ENCODE measurements at places on chromosomes 16 and 17.
A peak's percentile ranks its signal among the peaks of the same experiment; 100 is the strongest.

GRCh38 chr17:43169561-43170139 is 1.4 kb upstream of the NBR1 start:
- peak; percentile 50 for DNase-seq

DNA sequence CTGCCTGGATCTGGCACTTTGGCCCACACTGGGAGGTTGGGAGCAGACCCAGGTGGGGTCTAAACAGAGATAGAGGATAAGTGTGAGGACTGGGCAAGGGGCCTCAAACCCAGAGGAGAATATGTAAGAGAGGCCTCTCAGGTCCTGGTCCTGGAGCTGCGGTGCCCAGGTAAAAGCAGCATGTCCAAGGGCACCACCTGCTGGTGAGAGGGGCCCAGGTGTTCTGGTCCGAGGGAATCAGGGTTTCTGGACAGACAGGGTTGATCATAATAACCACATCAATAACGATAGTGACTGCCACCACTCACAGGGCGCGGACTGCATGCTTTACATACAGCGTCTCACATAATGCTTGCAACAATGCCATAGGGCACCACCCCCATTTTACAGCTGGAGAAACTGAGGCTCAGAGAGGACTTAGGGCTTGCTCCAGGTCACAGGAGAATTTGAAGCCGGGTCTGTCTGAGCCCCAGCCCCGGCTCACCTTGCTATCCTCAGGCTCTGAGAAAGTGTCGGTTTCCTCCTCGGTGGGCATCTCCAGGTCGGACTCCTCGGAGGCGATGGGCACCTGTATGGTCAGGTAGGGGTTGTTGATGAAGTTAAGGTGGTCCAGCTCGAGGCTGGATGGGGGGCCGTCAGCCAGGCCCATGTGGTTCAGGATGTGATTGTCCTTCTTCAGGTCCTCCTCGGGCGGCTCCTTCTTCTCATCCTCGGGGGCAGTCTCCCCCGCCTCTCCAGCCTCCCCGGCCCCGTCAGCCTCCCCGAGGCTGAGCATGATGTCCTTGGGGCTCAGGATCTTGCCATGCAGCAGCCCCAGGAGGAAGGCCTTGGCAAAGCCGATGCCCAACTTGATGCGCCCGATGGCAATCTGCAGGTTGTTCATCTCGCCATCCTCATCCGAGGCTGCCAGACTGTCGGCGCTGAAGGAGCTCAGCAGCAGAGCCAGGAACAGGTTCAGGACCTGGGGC is 19.1 kb upstream of the CD79B start:
- DNase-seq, result peak; percentile 63

GRCh38 chr16:74888888-74889287 is 96.0 kb downstream of the WDR59 start:
- no peak for DNase-seq

DNA sequence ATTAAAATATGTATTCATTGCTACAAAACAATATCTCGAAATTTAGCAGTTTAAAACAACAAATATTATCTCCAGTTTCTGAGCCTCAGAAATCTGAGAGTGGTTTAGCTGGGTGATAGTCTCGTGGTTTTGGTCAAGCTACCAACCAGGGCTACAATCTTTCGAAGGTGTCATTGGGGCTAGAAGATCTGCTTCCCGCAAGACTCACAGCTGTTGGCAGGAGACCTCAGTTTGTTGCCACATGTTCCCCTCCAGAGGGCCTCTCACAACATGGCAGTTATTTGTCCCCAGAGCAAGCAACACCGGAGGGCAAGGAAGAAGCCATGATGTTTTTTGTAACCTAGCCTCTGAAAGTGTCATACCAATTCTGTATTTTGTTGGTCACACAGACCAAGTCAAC is 12.0 kb upstream of the BCAS3 start:
- DNase-seq, result no peak

DNA sequence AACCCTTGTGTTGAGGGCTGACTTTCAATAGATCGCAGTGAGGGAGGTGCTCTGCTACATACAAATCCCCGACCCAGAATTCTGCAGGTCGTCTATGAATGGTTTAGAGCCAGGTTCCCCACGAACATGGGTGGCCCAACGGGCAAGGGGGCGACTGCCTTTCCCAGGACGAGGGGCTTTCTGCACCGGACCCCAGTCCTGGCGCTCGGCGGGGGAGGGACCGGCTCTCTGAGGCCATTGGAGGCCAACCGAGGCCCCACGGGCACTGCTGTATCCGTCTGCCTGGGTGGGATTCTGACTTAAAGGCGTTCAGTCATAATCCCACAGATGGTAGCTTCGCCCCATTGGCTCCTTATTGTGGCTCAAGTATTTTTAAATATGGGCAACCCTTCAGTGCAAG is 21.2 kb downstream of the SEC14L1 start:
- no peak for DNase-seq

- no peak for DNase-seq
These were observed 73.1 kb downstream of the CDH13 start for GRCh38 chr16:82699711-82700495.

DNA sequence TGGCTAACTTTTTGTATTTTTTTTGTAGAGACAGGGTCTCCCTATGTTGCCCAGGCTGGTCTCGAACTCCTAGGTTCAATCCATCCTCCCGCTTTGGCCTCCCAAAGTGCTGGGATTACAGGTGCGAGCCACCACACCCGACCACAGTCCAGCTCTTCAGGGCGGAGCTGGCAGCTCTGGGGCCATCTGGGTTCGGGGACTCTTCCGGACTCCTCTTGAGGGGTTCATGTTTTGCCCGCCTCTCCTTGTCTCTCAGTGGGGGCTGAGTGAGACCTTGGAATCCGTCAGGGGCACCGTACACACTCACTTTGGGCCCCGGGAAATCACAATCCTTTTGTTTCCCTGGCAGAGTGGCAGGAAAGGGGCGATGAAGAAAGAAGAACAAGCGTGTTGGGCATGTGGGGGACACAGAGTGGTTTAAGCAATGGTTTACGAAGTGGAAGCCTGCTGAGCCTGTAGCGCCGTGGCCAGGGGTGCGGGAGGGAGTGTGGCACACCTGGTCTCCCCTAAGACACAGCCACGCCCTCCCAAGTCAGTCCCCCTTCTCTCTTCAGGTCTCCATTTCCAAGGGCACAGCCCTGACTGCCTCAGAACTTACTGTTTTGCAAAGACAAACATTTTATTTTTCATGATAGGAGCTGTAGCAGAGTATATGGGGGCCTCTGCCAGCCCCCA is 26.1 kb downstream of the TNS4 start:
- DNase-seq, result no peak

Data from CD8-positive, alpha-beta memory T cell (primary cell).